IPS DF 6.9 (cell line): ENCODE measurements at places on chromosomes 3 and 15.
A peak's percentile ranks its signal among the peaks of the same experiment; 100 is the strongest.

GRCh38 chr15:85504749-85505676 lies 124.6 kb downstream of the AKAP13 start:
- DNase-seq, result no peak

DNA sequence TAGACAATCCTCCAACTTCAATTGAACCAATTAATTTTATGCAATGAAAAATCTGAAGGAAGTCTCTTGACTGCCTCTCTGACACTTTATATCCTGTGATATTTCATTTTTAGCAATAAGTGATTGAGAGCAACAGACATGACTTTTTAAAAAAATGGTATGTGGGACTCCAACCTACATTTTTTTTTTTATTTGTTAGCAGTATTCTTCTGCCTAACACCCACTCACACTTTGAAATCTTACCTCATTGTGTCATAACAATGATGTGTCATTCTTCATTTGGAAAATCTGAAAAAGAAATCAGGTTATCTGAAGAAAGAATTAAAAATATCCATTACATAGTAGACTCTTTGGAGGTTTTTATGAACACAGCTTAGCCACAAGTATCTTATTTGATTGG lies 541.3 kb upstream of the KCNMB2 start:
- DNase-seq, result no peak

- DNase-seq, result no peak
These were observed 57.2 kb downstream of the PPP2R3A start for GRCh38 chr3:136022529-136023263.

- no peak for DNase-seq
These were observed at the start of gene BHLHE40 for GRCh38 chr3:4979428-4980228. Gene BHLHE40, plus strand, starts transcription at chr3:4979437. Its CDS starts 282 bp downstream, at chr3:4979719.

DNA sequence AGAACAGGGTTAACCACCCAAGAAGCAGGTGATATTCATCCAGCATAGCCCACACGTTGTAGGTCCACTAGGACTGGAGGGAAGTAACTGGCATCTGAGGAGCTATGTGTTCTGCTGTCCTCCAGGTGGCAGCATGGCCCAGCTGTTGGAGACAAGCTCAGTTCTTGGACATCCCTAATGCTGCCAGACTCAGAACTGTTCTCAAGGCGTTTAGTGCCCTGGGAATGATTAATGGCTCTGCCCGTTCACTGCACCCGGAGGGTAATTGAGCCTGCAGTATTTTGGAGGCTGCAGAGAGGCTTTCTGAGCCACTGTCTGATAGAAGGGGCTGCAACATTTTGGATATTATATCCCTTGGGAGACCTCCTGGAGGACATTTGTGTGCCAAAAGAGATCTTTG lies 521.3 kb upstream of the SEMA6D start:
- peak; percentile 84 for DNase-seq

DNA sequence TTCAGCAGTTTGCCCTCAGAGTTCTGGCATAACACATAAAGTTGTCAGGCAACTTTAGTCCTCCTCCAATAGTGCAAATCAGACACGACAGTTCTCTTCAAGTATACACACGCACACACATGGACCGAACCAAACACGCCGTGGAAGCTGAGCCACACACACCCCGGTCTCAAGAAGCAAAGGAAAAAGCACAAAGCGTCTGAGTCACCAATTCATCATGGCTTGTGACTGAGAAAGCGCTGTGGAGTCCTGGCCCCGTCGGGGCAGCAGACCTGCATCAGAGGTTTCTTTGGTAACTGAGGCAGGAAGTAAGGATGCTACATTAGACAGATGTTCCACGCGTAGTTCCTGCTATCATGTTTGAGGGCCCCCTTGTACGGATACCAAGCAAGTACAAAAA lies 85.7 kb downstream of the VGLL4 start:
- DNase-seq, result no peak

- no peak for DNase-seq
These were observed 30.6 kb downstream of the SLC49A4 start for GRCh38 chr3:122825460-122825859.

- no peak for DNase-seq
These were observed 4.4 kb upstream of the VPS8 start for GRCh38 chr3:184807549-184807948.

- DNase-seq, result peak; percentile 35
These were observed at the start of gene SLC35G2 for GRCh38 chr3:136818769-136819391. Gene SLC35G2, plus strand, starts transcription at chr3:136819126. Its CDS starts 35,335 bp downstream, at chr3:136854461.

DNA sequence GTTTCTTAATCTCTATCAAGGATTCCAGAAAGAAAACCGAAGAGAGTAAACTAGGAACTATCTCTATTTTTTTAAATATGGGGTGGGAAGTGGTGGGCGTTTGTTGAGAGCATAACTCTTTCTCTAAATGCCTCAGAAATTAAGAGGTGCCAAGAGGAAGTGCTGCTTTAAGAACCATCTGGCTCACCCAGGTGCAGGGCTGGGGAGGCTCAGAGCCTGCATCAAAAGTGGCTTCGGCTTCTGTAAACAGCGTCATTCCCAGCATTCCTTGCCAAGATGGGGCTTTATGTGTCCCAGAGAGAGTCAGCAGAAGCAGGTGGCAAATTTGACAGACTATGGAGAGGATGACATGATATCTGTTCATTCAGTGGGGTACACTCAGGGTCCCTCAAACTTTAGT lies 123.3 kb upstream of the BFSP2 start:
- no peak for DNase-seq

- DNase-seq, result no peak
These were observed at the start of gene DNASE1L3 for GRCh38 chr3:58210761-58211460. Gene DNASE1L3, minus strand, starts transcription at chr3:58210972. Its CDS starts 66 bp downstream, at chr3:58210906.

GRCh38 chr3:72818092-72818773 lies 30.0 kb downstream of the SHQ1 start:
- no peak for DNase-seq

DNA sequence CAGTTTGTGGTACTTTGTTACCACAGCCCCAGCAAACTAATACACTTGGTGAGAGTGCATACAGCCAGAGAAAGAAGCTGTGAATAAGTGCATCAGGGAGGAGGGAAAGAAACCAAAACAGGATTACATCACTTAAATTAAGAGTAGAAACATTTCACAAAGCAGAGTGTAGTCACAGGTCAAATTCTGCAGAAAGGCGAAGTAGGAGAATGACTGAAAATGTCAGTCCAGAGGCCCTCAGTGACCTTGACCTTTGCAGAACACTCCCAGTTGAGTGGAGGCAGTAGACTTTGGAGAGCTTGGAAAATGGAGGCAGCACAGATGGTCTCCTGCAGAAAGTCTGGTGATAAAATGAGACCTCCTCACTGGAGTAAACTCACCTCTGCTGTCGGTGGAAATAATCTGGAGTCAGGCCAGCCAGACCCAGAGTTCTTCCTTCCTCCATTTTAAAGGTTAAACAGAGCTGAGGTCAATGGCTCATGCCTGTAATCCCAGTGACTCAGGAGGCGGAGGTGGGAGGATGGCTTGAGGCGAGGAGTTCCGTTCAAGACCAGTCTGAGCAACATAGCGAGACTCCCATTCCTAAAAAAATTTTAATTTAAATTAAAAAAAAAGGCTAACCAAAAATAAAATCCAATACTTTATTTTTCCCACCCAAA lies 5.0 kb downstream of the CD86 start:
- no peak for DNase-seq

- DNase-seq, result no peak
These were observed 68.7 kb downstream of the GAP43 start for GRCh38 chr3:115691964-115692363.

DNA sequence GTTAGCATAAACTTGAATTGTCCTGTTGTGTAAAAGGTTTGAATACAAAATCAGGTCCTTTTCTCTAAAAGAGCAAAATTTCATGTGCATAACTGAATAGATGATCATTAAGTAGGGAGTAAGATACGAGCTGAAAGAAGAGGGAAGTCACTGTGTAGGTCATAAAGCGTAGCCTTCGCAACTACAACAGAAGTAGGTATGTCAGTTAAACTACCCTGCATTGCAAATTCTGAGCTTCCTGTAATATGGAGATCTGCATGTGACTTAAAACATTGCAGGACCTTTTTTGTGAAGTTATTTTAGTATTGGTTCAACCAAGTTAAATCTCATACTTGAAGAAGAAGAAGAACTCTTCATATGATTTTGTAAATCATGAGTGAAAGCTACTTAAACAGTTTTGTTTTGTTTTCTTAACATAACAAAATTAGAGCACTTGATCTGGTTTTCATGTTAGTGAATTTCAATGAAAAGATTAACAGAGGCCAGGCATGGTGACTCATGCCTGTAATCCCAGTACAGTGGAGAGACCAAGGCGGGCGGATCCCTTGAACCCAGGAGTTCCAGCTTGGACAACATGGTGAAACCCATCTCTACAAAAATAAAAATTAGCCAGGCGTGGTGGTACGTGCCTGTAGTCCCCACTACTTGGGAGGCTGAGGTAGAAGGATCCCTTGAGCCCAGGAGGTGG lies 26.4 kb downstream of the ARMC8 start:
- DNase-seq, result no peak

GRCh38 chr3:14231998-14232501 lies 53.4 kb downstream of the LSM3 start:
- no peak for DNase-seq

DNA sequence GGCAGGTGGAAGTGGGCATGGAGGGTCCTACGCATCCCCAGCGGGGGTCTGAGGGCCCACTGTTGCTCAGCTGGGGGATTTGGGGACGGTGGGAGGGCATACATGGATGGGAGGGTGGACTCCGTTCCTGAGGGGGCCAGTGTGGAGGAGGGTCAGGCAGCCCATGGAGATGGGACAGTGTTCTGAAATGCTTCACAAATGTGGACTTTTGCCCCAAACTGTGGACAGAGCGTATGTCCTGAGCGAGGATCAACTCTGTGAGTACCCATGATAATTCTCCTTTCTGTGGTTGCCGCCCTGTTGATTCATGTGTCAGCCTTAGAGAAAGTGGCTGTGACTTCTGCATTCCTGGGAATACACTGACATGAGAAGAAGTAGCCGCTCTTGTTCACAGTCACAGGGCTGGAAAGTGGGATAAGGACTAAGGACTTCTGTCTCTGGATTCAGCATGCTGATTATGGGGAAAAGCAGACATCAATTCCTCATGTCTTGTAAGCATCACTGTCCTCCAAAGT lies 33.4 kb downstream of the SMAD3 start:
- DNase-seq, result no peak

DNA sequence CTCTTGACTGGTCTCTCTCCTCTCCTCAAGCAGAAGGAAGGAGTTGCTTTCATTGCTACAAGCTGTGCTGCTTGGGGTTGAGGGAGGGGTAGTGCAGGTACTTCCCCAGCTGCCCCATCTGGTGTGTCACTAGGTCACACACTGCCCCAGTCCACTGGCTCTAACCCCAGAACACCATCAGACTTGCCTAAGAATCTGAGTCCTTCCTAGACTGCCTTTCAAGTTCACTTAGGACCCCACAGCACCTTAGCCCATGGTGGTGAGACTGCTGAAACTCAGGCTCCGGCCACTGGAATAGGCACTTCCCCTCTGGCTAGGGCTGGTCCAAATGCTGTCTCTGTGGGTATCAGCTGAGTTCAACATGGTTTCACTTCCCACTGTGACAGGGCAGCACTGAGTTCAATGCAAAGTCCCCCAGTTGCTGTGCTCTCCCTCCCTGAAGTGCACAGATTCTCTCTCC lies 279.7 kb upstream of the GOLGA6L4 start:
- DNase-seq, result no peak

GRCh38 chr3:5563537-5564277 lies 376.2 kb downstream of the EDEM1 start:
- no peak for DNase-seq

DNA sequence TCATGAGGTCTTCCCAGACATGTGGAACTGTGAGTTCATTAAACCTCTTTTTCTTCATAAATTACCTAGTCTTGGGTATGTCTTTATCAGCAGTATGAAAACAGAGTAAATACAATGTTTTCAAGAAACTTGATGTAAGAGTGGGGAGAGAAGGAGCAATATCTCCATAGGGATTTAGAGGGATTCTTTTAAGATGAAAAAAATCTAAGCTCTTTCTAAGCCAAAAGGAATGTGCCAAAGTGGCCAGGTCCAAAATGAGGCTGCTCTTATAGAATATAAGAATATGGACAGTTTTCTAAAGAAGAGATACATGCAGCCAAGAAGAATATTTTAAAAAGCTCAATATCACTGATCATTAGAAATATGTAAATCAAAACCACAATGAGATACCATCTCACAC lies 23.9 kb upstream of the RYK start:
- no peak for DNase-seq

GRCh38 chr3:17013571-17013970 lies 128.8 kb downstream of the PLCL2 start:
- no peak for DNase-seq

- DNase-seq, result no peak
These were observed 261.1 kb downstream of the EPHB1 start for GRCh38 chr3:135056084-135056730.

GRCh38 chr15:81347910-81348309 lies 24.0 kb upstream of the STARD5 start:
- no peak for DNase-seq

DNA sequence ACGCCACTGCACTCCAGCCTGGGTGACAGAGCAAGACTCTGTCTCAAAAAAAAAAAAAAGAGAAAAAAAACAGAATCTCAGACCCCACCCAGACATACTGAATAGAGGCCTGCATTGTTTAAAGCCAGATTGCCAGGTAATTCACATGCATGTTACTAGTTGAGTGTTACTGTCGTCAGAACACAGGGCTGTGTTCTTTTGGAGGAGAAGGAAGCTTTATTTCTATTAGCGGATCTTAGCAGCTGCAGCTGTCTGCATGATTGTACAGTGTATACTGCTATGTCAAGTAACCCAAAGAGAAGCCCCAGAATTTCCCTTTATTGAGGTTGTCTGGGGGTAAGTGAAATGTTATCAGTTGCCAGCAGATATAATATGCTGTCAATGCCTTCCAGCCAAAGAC lies 496.6 kb upstream of the NAALADL2 start:
- no peak for DNase-seq

DNA sequence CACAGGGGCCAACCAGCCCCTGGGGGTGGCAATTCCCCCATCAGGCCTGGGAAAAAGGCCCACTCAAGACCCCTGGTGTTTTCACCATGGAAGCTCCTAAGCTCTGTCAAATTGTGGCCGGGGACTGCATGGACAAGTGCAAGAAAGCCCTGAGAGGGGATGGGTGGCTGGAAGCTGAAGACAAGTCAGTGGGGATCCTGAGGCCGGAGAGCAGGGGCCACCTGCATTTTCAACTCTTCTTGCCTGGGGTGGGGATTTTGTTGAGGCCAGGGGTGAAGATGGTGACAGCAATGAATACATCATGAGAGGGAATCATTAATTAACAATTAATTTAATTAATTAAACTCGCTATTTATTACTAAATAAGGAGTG lies 33.9 kb downstream of the FEM1B start:
- no peak for DNase-seq

DNA sequence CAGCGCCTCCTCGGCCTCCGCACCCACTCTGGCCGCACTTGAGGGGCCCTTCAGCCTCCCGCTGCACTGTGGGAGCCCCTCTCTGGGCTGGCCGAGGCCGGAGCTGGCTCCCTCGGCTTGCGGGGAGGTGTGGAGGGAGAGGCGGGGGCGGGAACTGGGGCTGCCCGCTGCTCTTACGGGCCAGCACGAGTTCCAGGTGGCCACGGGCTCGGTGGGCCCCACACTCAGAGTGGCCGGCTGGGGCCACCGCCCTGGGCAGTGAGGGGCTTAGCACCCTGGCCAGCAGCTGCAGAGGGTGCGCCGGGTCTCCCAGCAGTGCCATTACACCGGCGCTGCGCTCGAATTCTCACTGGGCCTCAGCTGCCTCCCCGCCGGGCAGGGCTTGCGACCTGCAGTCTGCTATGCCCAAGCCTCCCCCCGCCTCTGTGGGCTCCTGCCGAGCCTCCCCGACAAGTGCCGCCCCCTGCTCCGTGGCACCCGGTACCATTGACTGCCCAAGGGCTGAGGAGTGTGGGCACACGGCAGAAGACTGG lies 167.1 kb upstream of the PLSCR5 start:
- DNase-seq, result no peak
